ENCODE measurements at places on chromosomes 12 and 14.

GRCh38 chr12:96136725-96137378, 57.3 kb upstream of the ELK3 start:
- no peak for DNase-seq

DNA sequence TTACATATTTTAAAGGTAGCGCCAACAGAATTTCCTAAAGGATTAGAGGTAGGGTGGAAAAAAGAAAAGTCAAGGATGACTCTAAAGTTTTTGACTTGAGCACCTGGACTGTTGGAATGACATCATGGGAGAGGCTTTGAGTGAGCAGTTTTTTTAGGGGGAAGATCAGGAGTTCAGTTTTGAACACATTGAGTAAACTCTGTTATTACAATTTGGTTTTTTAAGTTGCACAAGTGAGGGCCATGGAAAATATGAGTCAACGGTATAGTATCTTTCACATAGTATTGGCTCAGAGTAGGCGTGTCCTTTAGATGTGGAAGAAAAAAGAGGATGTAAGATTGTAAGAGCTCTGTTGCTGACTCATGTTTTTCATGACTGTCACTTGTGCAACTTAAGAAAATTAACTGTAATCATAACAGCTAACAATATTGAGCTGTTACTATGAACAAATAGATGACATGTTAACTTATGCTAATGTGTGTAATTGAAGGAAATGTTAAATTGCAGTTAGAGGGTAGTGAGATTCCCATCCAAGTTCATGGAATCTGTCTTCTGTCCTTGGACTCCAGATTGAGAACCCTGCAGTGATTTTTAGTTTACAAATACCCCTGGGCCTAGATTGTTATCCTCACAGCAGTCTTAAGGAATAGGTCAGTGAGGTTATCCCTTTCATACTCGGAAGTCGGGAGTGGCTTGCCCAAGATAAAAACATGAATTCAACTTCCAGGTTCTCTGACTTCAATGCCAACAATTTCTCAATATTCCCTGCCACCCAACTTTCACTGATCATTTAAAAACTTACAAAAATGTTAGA, 48.2 kb upstream of the ATP2B1 start:
- peak; percentile 18 for DNase-seq

DNA sequence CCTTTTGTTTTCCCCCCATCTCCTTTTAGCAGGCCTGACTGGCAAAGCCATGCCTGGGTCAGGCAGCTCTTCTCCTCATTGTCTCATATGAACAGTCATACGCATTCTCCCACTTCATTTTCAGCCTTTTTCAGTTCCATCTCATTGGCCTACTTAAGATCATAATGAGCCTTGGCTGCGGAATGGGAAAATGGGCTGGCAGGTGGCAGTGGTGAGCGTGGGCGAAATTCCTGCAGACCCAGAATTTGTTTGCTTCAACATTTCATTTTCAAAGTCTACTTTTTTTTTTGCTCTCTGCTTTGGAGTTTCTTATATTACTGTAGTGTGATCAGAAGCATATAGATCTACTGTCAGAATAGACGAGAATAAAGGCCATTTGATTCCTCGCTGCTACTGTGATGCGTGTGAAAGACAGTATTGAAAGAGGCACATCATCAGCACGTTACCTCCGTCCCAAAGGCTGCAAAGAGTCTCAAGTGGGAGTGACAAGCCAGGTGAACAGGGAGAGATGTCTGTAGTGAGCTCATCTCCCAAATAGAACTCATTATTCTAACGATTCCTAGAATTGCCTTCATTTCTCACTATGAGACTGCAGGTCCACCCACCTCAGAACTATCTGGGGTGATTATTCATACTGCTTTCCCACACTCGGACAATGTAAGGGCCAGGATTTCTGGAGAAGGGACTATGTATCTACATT, 73.7 kb downstream of the TBK1 start:
- no peak for DNase-seq

- DNase-seq, result no peak
Observed at GRCh38 chr12:86122846-86123468, 133.2 kb downstream of the MGAT4C start.

GRCh38 chr12:69779928-69780327, 41.3 kb downstream of the RAB3IP start:
- DNase-seq, result no peak

DNA sequence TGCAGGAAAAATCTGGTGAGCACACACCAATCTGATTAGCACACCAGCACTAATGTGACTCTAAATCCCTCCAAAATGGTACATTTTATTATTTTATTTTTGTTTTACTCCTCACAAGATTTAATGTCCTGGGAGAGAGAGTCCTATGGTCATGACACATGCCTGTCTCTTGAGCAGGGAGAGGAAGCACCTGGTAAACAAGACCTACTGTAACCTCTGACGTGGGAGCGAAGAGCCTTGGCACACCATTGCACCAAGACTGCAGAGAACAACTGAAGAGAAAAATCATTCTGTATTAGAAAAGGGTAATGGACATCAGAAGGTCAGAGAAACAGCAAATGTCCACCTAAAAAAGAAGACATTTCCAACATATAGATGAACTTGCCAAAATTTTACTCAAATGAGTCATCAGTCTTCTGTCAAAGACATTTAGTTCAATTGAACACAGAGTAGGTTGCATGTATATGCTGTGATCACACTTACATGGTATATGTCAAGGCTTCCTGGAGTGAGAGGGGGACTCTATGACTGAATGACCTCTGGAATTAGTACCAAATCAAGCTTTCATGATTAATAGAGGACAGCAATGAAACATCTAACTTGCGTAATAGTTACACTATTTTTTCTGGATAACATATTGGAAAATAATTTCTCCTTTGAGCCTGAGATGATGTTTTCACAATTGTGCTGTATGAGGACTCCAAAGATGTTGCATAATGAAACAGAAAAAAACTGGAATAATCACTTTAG, 186.9 kb upstream of the FLRT2 start:
- no peak for DNase-seq

GRCh38 chr14:70597731-70598130, 2.7 kb downstream of the MED6 start:
- DNase-seq, result no peak

- no peak for DNase-seq
Observed at GRCh38 chr12:25581067-25581466, 28.0 kb upstream of the LMNTD1 start.

GRCh38 chr14:57069702-57070101, 199.0 kb downstream of the EXOC5 start:
- no peak for DNase-seq
